NCI-H146 (cell line): ENCODE measurements at places on chromosomes 3 and 15.

DNA sequence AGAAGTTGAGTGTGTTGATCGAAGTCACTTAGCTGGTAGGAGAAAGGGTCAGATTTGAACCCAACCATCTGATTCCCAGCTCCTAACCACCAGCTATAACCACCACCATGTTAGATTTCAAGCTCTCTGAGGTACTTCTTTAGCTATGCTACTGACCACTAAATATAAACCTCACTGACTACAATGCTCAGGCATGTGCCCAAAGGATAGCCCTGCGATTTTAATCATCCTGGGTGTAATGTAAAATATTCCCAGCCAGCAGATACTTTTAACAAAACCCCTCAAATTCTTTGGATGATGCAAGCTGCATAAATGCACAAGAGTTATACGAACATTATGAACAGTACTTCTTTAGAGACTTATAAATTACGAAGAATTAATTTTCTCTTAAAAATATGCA lies 115.2 kb upstream of the TSC22D2 start:
- no peak for DNase-seq

DNA sequence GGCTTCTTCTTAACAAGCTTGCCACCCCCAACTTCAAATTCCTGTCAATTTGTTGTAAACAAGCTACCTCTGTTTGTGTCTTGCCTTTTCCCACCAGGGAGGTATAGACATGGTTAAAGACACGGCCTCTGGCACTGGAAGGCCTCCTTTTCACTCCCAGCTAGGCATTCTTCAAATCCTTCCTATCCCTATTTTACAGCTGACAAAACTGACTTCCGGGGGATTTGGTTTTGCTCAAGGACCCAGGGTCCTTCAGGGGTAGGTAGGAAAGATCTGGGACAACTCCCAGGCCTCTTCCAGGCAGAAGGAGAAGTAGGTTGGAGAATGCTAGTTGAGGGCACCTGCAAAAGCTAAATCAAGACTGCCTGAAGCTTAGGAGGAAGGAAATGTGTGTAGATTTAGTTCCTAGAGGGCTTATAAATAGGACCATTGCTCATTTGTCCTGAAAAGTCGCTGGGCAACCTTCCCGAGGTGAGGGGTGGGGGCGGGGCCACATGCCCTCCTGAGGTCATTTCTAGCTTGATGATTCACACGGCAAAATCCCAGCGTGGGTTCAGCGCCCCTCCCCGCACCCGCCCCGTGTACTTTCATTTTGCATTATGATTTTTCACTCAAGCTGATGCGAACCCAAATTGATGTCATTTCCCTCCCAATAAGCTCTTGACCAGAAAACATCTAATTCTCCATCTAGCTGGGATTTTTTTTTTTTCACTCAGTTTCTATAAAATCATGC lies 365.5 kb downstream of the SHQ1 start:
- DNase-seq = no peak

- no peak for DNase-seq
Measured at GRCh38 chr3:119207512-119207875, 33.2 kb downstream of the B4GALT4 start.

DNA sequence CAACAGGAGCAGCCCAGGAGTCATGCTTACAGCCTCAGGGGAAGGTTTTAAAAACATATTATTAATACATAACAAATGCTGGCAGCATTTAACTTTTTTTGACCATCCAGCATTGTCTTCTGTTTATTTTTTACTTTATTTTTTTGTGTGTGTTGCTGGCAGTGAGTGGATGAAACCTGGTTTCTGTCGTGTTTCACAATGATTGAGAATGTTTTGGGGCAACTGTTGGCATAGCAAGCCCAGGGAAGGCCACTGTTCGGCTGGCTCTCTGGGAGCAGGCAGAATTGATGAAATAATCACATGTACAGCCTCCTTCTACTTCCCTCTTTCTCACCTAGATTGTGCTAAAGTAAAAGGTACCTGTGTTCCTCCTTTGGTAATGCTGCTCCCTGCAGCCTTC lies 190.2 kb downstream of the NR1D2 start:
- no peak for DNase-seq

- no peak for DNase-seq
Measured at GRCh38 chr3:85571835-85572234, 613.0 kb downstream of the CADM2 start.

- no peak for DNase-seq
Measured at GRCh38 chr3:21901484-21901883, 150.5 kb upstream of the ZNF385D start.

DNA sequence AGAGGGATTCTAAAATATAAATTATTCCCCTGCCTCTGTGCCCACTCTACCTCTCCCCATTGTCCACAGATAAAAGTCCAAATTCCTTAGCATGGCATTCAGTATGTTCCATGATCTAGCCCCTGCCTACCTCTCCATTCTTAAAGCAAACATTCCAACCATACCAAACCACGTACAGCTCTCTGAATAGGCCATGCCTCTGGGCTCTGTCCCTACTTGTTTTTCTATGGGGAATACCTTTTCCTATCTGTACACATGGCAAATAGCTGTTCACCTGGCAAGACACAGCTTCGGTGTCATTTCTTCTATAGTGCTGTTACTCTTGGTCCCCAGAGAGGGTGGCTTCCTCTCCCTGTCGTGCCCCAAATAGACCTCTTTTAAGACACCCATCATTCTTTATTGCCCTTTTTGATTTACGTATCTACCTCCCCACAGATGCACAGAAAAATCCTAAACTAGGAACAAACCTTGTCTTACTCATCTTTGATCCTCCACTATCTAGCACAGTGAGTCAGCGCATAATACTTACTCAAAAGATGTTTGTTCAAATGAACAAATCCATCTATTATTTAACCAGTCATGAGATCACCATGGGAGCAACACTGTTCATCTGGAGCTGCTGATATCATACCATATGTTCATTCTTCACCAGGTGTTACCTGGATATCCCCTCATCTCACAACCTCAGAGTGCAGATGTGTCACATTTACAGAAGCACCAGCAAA lies 329.8 kb downstream of the THSD4 start:
- DNase-seq = peak; percentile 20

DNA sequence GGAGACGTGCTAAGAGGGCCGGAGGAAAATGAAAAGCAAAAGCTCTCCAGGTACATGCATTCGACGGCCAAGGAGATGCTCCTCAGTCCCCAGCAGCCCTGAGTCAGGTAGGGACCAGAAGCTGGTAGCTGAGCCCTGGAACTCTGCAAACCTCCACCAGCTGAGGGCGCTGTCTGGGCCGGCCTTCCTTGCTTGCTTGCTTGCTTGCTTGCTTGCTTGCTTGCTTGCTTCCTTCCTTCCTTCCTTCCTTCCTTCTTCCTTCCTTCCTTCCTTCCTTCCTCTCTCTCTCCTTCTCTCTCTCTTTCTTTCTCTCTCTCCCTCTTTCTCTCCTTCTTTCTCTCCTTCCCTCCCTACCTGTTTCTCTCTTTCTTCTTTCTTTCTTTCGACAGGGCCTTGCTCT lies 94.6 kb upstream of the RASGRF1 start:
- DNase-seq = no peak

GRCh38 chr3:41519746-41520145 lies 320.4 kb downstream of the CTNNB1 start:
- DNase-seq = no peak

GRCh38 chr15:40871749-40872617 lies 2.1 kb downstream of the RHOV start:
- no peak for DNase-seq

DNA sequence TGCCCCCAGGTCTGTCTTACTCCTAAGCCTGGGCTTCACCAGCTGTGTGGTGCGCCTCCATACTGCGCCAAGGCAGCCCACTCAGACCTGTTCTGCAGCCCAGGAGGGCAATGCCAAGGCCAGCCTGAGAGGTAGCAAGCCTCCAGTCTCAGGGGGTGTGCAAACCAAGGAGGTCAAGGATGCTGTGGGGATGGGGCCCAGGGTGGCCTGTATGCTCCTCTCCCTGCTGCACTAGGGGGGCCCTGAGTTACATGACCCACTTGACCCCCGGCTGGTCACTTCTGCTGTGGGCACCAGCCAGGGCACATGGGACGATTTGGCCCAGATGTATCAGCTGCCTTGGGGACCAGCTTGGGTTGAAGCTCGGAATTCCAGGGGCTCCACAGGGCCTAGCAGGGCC lies 70.0 kb upstream of the SLC6A6 start:
- no peak for DNase-seq

GRCh38 chr3:10226293-10226692 lies 22.0 kb upstream of the TATDN2 start:
- no peak for DNase-seq

DNA sequence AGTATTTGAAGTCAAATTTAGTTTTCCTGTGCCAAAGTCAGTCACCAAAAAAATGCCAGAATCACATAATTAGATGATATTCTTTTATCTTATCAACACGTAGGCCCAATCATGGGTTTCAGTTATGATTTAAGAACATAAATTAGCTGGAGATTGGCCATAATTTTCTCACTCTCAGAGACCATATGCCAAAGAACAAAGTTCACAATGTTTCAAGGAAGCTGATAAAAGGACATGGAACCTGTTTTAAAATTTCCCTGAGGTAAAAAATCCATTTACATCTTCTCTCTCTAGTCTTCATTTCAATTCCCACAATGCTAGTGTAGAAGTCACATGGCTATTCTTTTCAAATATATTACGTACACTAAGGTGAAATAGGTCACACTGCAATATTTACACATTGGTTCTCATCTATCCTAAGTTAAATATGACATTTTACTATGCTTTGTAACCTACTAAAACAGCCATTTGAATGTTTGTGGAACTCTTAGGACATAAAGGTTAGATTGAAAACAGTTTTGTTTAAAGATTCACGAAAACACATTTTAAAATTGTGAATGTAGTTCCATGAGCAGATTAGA lies 42.7 kb upstream of the DCUN1D1 start:
- no peak for DNase-seq

GRCh38 chr3:155425396-155425795 lies 131.9 kb upstream of the STRIT1 start:
- DNase-seq = no peak

DNA sequence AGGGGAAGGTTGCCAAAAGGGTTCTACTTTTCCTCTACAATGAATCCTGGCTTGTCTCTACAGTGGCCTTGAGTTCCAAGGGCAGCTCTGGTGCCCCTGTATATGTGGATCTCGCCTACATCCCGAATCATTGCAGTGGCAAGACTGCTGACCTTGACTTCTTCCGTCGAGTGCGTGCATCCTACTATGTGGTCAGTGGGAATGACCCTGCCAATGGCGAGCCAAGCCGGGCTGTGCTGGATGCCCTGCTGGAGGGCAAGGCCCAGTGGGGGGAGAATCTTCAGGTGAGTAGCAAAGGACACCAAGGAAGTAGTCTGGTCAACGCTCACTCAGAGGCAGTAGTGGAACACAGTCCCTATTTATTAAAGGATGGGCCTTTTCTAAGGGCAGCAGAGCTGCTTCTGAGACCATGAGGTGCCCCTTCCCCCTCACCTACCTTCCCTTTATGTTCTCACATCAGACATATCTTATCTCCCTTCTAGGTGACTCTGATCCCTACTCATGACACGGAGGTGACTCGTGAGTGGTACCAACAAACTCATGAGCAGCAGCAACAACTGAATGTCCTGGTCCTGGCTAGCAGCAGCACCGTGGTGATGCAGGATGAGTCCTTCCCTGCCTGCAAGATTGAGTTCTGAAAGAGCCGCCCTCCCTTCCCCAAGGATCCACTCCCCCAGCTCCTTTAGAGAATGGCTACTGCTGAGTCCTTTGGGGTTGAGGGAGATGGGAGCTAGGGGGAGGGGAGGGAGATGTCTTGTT lies 12.4 kb downstream of the MAP1A start:
- no peak for DNase-seq

GRCh38 chr15:60735559-60736047 lies 256.7 kb upstream of the ICE2 start:
- no peak for DNase-seq

GRCh38 chr3:13840456-13840855 lies 39.4 kb downstream of the WNT7A start:
- DNase-seq = no peak

DNA sequence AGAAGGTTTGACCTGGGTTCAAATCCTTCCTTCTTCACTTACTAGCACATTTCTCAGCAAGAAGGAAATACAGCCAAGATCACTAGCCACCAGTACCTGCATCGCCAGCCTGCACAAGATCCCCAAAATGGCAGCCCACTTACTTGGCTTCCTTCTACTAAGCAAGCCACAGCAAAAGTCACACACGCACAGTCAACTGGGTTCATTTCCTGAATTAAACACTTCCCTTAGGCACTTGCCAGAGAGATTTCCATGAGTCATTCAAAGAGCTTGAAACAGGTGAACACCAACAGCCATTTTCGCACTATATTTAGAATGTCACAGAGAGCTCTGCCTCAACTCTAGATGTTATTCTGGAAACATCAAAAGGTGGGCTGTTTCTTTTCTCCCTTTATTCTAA lies 42.6 kb downstream of the MGLL start:
- no peak for DNase-seq

DNA sequence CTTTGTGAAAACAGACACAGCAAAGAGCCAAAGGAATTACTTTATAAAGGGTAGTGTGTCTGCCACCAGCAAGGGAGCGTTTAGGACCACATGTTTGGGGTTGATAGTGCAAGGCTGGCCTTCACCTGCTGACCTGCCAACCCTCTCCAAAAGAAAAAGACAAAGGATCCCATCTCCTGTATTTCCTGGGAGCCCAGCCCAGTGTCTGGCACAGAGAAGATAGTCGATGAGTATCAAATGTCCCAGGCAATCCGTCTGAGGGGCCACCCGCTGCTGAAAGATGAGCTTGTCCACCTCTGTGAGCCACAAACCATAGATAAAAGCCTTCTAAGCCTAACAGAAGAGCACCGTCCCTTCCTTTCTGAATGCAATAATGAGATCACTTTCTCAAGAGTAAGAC lies 154.8 kb upstream of the CTNNB1 start:
- no peak for DNase-seq

GRCh38 chr3:164687211-164687610 lies 391.1 kb downstream of the SI start:
- DNase-seq = no peak

GRCh38 chr15:40591389-40591788 lies 2.7 kb upstream of the KNL1 start:
- DNase-seq = no peak

DNA sequence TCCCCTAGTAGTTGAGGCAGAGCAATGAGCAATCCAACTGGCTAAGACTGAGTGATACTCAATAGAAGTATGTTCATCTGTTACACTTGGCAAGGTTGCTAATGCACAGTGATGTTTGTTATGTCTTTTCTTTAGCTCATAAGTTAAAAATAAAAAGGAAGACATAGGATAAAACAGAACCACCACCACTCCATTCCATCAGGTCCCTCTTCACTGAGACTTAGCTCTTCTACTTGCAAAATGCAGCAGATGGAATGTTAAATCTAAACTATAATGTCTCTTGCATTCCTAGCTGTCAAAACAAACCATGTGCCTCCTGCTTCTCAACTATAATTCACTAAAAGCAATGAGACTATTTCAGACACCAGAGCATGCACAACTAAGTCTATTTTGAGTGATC lies 265.6 kb upstream of the UBE2E2 start:
- DNase-seq = no peak
